Activated effector memory CD4-positive, alpha-beta T cell treated with anti-CD3 and anti-CD28 coated beads, Interleukin-2, amount 50 U/mL, for 16 hours (primary cell): ENCODE measurements at places on chromosomes 6 and 20.

DNA sequence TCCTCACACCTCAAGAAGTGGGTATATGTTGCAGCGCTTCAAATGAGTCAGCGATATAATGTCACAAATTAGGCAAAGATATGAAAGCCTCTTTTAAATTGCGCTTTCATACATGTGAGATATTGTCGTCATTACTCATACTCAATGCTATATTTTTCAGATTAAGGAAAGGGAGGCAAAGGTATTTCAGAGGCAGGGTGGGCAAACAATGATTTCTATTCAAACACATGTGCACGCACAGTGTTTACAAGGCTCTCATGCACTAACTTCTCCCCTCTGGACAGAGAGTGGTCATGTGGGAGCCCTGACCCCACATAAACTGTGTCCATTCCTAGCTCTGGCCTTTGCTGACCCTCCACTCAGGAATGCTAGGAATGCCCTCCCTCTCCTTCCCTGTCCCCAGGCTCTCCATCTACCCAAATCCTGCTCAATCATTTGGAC lies 112.1 kb upstream of the TMEM170B start:
- DNase-seq, result no peak

GRCh38 chr6:13076575-13076974 lies 251.8 kb downstream of the TBC1D7 start:
- no peak for DNase-seq

DNA sequence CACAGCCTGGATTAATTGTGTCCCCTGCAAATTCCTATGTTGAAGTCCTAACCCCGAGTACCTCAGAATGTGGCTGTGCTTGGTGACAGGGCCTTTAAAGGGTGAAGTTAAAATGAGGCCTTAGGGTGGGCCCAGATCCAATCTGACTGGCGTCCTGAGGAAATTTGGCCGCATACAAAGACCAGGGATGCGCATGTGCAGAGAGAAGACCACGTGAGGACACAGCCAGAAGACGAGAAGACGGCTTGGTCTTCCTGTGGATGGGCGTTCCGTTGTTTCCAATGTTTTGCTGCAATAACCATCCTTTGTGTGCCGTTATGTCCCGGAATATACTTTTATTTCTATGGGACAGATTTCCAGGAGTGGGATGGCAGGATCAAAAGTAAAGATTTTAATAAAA lies 40.9 kb upstream of the SLC22A2 start:
- DNase-seq, result no peak

GRCh38 chr6:9140172-9140571 lies 704.8 kb upstream of the SLC35B3 start:
- DNase-seq, result no peak

- DNase-seq, result no peak
Measured at GRCh38 chr20:13307562-13308163, 86.6 kb downstream of the ISM1 start.

GRCh38 chr6:12869816-12870432 lies 153.4 kb downstream of the PHACTR1 start:
- no peak for DNase-seq

DNA sequence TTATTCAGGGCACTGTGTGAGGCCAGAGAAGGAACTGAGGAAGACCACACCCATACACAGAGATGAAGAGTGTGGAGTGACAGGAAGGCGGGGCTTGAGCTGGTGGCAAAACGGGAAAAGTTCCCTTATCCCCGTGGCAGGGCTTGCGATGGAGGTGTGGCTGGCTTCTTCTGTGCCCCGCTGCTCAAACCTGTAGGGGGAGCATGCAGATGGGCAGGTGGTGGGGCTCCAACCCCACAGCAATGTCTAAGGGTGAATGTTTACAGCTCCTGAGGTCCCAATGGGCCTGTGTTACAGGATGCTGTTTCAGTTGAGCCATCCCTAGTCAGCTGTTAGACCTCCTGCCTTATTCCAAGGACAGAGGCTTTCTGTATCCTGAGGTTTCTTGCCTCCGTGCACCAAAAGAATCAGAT lies 105.9 kb downstream of the LY86 start:
- DNase-seq, result no peak

DNA sequence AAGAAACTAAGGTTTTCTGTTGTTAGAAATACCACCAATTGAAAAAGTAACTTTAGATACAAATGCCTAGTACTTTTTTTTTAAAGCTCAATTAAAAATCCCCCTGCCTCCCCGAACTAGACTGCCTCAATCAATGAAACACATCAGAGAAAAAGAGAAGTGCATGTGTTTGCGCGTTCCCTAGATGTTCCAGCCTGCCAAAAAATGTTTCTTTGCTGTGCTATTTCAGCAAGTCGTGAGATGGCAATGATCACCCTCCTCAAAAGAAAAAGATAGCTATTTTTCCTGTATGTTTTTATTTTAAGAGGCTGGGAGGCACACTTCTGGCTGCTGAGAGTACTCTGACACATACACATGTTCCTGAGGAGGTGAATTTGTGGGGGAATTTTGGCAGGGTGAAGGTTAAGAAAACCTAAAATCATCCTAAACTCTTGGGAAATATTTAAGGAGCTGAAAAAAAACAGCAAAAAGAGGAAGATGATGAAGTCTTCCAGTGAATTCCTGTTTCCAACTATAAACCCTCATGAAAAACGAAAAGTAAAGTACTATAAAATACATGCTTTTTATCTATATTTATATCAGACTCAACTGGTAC lies 114.8 kb downstream of the HIVEP2 start:
- no peak for DNase-seq

DNA sequence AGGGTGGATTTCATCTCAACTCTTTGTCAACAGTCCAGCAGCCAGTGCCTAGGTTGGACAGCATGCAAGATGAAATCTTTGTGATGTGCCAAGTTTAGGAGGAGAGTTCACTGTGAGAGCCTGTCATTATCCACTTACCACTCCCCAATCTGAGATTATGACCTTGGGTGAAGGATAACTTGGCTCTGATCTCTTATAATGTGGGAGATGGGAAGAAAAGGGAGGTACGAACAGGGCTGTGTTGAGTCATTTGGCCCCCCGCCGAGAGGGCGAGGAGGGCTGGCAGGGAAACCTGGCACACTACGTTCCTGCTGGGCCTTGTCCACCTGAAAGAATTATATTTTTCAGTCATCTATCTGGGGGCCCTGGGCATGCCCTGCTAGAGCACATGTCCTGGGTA lies 35.8 kb downstream of the LAMA4 start:
- DNase-seq, result no peak

- peak; percentile 48 for DNase-seq
Measured at GRCh38 chr20:49562311-49563014, 5.5 kb downstream of the PTGIS start.

- no peak for DNase-seq
Measured at GRCh38 chr20:48932375-48932941, 10.9 kb downstream of the ARFGEF2 start.

DNA sequence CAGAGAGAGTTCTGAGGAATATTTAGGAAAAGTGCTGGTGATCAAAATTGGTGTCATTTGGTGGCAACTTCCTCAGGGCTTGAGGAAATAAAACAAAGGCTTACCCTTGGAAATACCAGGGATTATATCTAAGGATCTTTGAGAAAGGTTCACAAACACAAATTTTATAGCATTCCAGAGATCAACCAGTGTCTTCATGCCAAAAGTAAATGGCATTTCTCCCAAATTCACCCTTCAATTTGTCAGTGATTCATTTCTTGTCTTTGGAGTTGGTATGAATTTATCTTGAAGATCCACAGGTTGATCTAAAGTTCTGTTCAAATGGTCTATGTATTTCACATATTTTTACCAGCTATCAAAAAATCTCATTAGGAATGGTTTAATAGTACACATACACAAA lies 181.5 kb downstream of the FUT9 start:
- DNase-seq, result no peak

GRCh38 chr6:157013649-157014304 lies 236.6 kb downstream of the ARID1B start:
- no peak for DNase-seq

GRCh38 chr20:51749674-51750036 lies 18.5 kb downstream of the ATP9A start:
- no peak for DNase-seq

DNA sequence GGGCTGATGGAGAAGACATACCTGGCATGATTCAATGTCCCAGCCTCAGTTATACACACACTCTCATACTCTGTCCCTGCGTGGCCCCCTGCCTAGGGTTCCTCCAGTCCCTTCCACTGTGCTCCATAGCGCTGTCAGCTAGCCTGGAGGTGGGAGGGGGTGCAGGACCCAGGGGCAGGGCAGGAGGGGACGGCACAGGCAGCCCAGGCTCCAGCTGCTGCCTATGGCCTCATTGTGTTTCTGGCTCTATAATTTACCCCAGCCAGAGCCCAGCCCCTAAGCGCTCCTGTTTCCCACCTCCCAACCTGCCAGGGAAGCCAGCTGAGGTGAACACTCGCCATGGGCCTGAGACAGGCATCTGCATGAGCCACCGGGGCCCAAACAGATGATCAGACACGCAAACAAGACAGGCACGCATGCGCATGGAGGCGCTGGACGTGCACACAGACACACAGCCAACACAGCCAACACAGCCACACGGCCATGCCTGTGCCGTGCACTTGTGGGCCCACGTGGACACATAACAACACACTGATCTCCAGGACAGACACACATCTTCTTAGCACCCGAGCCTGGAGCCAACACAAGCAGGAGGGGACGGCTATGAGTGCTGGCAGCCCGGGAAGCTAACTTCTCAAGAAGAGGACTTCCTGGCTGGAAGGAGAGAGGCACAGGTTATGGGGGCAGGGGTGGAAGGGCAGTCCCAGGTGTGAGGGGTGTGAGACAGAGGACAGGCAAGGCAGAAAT lies 124.9 kb downstream of the GRM4 start:
- no peak for DNase-seq
